GM12864 (cell line): ENCODE measurements at places on chromosomes 4 and X.

GRCh38 chr4:108744307-108744706 lies 18.5 kb downstream of the ETNPPL start:
- DNase-seq, result no peak

DNA sequence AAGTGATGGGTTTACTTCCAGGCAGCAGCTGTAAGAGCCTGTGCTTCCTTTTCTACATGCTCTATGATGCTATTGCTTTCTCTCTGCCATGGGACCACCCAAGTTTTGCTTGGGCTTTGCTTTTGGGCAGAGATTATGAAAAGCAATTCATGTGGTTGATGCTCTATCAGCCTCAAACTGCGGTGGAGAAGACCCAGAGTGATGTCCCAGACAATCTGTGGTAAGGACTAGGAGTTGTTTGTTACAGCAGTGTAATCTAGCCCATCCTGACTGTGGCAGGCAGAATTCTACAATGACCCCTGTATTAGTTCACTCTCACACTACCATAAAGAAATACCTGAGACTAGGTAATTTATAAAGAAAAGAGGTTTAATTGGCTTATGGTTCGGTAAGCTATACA lies 9.2 kb upstream of the CYTL1 start:
- DNase-seq, result no peak

DNA sequence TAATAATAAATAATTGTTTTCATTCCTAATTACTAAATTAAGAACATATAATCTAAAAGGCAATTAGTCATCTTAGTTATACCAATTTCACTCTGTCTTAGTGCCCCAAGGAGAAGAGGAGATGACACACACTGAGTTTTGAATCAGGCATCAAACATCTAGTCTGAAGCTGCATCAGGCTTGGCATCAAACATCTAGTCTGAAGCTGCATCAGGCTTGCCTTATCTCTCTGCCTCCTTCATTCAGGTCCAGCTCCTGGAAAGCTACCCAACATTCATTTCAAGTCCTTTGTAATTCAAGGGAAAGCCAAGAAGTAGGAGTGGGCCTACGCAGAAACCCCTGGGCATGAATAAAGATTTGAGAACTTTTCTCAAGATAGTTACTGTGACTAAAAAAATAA lies 62.2 kb downstream of the SH3RF1 start:
- DNase-seq, result no peak

DNA sequence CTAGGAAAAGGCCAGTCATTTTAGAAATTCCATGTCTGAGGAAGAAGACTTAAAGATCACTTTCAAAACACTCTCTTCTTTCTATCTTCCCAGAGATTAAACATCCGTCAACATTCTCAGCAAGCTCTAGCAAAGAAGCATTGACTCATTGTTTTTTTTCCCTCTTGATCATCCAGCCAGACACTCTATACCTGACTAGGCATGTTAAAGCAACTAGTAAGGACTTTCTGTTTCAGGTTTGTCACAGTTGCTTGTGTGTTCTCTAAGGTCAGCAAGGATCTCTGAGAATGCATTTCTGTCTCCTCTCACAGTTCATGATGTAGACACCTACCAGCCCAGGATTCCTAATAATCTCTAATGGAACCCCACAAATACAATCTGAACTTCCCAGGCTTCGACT lies 112.2 kb downstream of the IL13RA2 start:
- DNase-seq, result no peak

GRCh38 chrX:3717742-3718420 lies 4.4 kb upstream of the PRKX start:
- no peak for DNase-seq

DNA sequence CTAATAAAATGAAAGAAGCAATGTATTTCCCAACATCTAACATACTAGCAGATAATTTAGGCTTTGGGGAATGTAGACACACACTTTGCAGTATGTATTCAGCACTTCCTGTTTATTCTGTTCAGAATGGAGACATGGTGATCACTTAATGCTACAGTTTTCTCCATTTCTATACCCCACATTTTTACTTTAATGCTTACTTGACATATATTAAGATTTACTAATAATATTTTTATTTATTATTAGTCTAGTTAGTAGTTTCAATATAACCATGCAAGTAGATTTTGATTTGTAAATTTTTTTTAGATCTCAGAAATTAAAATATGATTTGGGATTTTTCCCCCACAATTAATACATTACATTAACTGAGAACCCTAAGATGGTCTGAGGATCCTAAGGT lies 98.4 kb downstream of the PRSS12 start:
- DNase-seq, result no peak

GRCh38 chrX:124117325-124117724 lies 155.8 kb downstream of the STAG2 start:
- no peak for DNase-seq

DNA sequence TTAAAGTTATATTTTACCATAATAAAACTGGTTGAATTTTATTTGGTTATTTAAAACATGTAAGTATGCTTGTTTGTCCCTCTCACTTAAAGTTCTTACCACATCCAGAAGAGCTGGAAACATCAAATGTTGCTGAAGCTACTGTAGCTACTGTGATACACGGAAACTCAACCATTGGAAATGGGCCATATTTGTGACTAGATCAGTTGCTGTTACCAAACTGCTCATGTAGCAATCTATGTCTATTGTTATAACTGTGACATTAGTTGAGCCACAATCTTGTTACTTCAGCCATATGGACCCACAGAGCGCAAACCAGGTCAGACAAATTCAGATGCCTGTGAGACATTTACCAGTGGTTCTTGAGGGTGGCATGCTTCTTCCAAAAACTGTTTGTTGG lies 41.6 kb downstream of the NDNF start:
- DNase-seq, result no peak

DNA sequence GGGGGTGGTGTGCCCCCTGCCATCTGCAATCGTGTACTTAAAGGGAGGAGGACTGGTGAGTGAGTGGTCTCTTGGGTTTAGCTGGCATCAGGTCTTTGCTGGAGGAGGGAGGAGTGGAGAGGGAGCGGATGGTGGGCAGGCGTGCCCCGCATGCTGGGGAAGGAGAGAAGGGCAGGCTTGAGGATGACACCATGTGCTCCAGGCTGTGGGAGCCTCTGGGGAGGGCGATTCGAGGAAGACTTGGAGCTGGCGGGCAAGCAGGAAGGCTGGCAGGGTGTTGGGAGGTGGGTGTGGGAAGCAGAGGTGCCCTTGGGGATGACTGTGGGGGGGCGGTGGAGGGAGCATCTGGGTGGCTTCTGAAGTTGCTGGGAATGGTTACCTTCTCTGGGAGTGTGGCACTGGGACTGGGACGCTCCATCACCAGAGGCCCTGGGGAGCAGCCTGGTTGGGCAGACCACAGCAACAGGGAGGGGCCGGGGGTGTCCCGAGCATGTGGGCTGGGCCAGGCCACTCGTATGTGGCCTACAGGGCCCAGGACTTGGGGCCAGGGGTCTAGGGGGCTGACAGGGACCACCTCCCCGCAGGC lies 30.8 kb upstream of the AFAP1 start:
- DNase-seq, result no peak

DNA sequence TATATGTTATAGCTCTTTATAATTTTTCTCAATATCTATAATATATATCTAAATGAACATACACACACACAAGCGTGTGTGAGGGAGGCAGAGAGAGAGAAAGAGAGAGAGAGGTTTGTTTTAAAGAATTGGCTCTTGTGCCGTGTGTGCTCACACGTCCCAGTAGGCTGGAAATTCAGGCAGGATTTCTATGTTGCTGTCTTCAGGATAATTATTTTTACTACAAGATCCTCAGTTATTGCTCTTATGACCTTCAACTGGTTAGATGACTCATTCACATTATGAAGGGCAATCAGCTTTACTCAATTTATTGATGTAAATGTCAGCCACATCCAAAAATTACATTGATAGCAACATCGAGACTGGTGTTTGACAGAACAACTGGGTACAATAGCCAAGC lies 1520.7 kb upstream of the PCDH7 start:
- DNase-seq, result no peak

GRCh38 chr4:105147016-105147552 lies 408 bp downstream of the TET2 start:
- DNase-seq, result no peak
